ENCODE measurements at places on chromosomes 11 and 22. TPM values are rescaled to one million over a fixed set of nuclear protein-coding genes. Genes with fewer than 3 reads are reported as not detected.
A peak's percentile ranks its signal among the peaks of the same experiment; 100 is the strongest.

- H3K4me3 ChIP-seq: no peak overlapping the region
- H3K36me3 ChIP-seq: no peaks in the 10 kb centered on the region
- H3K27me3 ChIP-seq: peaks cover 5% of the 10 kb centered on the region
- DNase-seq: no peak
- H3K27ac ChIP-seq: no peak overlapping the region
Measured at GRCh38 chr11:126653040-126653439, 297.6 kb downstream of the ST3GAL4 start.

- no peaks in the 10 kb centered on the region for H3K27me3 ChIP-seq
- DNase-seq: no peak
- peaks cover 19% of the 10 kb centered on the region for H3K36me3 ChIP-seq
- H3K4me3 ChIP-seq: no peak overlapping the region
- no peak overlapping the region for H3K27ac ChIP-seq
Measured at GRCh38 chr22:20782083-20782482, 8.2 kb downstream of the SERPIND1 start.

- peaks cover 2% of the 10 kb centered on the region for H3K27me3 ChIP-seq
- DNase-seq: no peak
- H3K4me1 ChIP-seq: no peaks in the 10 kb centered on the region
- no peak overlapping the region for H3K27ac ChIP-seq
Measured at GRCh38 chr11:63240098-63240497, 3.3 kb downstream of the SLC22A25 start.

GRCh38 chr11:123650901-123651300 is 3.5 kb downstream of the SCN3B start:
- DNase-seq: no peak
- no peak overlapping the region for H3K4me3 ChIP-seq
- H3K36me3 ChIP-seq: no peaks in the 10 kb centered on the region
- H3K4me1 ChIP-seq: peaks cover 5% of the 10 kb centered on the region

- DNase-seq: no peak
- H3K27me3 ChIP-seq: no peaks in the 10 kb centered on the region
- no peak overlapping the region for H3K4me3 ChIP-seq
- no peak overlapping the region for H3K27ac ChIP-seq
- no peaks in the 10 kb centered on the region for H3K4me1 ChIP-seq
- H3K36me3 ChIP-seq: no peaks in the 10 kb centered on the region
Measured at GRCh38 chr11:2567026-2567671, 122.3 kb downstream of the KCNQ1 start.

DNA sequence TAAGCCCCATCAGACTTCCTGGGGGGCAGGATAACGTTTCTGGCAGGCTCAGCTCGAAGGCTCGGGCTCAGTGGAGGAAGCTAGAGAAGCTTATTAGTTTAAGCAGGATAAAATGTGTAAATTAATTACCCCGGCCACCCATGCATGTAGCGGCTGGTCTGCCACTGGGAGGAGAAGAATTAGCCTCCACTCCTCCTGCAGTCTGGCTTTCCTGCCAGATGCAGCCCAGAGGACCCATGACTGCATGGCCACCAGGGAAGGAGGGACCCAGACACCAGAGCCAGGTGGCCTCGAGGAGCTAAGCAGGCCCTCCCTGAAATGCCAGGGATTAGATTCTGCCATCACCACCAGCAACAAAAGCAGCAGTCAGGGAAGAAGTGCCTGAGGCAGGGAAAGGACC is 32.3 kb downstream of the TRIM29 start:
- no peak for DNase-seq
- H3K4me3 ChIP-seq: no peak overlapping the region
- no peaks in the 10 kb centered on the region for H3K4me1 ChIP-seq
- H3K36me3 ChIP-seq: no peaks in the 10 kb centered on the region

DNA sequence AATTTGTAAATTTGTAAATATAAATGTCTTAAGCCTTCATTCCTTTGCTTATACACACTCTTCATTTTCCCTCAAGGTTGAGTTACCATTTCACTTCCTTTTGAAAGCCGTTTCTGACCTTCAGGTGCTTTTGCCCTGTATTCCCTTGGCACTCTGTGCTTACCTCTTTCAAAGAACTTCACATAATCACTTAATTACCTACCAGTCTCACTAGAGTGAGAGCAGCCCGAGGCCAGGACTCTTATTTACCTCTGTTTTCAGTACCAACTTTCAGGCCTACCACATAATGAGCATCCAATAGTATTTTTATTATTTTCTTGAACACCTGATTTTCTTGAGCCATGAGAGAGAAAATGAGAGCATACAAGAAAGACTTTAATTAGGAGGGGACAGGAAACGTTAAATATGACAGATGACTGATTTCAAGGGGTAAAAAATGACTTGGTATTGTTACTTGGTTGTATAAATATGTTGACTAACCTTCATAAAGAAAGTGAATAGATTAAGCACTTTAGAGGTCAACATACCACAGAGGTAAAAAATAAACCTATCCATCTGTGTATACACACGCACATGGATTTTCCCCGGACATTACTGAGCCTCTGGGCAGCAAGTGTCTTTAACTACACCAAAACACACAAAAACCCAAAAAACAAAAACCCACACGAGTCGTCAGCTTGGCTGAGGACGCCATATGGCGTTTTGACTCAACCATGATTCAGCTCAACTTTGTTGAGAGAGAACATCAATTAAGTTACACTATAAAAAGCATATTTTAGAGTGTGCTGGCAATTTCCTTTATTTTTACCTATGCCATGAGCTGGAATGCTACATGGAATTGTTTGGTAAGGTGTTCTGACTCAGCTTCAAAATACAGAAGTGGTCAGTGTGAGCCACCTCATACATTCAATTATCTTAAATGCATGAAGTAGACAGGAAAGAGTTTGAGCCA is 7.6 kb downstream of the ATXN10 start:
- no peak overlapping the region for H3K27ac ChIP-seq
- H3K4me3 ChIP-seq: no peak overlapping the region
- H3K4me1 ChIP-seq: peaks cover 24% of the 10 kb centered on the region

GRCh38 chr11:123659311-123659710 is 4.9 kb upstream of the SCN3B start:
- H3K36me3 ChIP-seq: no peaks in the 10 kb centered on the region
- H3K27ac ChIP-seq: no peak overlapping the region
- H3K27me3 ChIP-seq: peaks cover 20% of the 10 kb centered on the region
- DNase-seq: no peak
- peaks cover 22% of the 10 kb centered on the region for H3K4me1 ChIP-seq

DNA sequence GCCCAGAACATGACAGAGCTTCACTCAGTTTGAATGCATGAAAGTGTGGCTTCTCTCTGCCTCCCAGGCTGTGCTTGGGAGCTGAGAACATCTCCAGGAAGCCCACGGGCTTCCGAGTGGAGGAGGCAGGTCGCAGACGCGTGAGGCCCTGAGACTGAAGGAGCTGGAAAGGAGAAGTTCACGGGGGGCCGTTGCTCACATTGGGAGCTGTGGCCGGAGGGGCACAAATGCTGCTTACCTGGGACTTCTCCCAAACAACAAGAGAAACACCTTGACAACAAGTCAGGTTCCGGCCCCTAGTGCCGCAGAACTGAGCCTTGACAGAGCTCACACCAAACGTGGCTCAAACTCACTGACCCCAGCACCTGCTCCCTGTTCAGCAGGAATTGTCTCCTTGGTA is 207.0 kb downstream of the BRD1 start:
- H3K27ac ChIP-seq: no peak overlapping the region
- H3K4me1 ChIP-seq: no peaks in the 10 kb centered on the region
- no peaks in the 10 kb centered on the region for H3K27me3 ChIP-seq
- no peak overlapping the region for H3K4me3 ChIP-seq
- H3K36me3 ChIP-seq: no peaks in the 10 kb centered on the region

- H3K27me3 ChIP-seq: peaks cover 21% of the 10 kb centered on the region
- H3K27ac ChIP-seq: no peak overlapping the region
- no peak for DNase-seq
- H3K36me3 ChIP-seq: no peaks in the 10 kb centered on the region
- no peak overlapping the region for H3K4me3 ChIP-seq
Measured at GRCh38 chr11:35486934-35487333, 38.5 kb downstream of the PAMR1 start.

GRCh38 chr11:110374921-110375320 is 54.8 kb upstream of the FDX1 start:
- peaks cover 48% of the 10 kb centered on the region for H3K4me1 ChIP-seq
- H3K27ac ChIP-seq: no peak overlapping the region
- H3K27me3 ChIP-seq: no peaks in the 10 kb centered on the region
- no peak for DNase-seq
- H3K4me3 ChIP-seq: no peak overlapping the region
- peaks cover 2% of the 10 kb centered on the region for H3K36me3 ChIP-seq

DNA sequence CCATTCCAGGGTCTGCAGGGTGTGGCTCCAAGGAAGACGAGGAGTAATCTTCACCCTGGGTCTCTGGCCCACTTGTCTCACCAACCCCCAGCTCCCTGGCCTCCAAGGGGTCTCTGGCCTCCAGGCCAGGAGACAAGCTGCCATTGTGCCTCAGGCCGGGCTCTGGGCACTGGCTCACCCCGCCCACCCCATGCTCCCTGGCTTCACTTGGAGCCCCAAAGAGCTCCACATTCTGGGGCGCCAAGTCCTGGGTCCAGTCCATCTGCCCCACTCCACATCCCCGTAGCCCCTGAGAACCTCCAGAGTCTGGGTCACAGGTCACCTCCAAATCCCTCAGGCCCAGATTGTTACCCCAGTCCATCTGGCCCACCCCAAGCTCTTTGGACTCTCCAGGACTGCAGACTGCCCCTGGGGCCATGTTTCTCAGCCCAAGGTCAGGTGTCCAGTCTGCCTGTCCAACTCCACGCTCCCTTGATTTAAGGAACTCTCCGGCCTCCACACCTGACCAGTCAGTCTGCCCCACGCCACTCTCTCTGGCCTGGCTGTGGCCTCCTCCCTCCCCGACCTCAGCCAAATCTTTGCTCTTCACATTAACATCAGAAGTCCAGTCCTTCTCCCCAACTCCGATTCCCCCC is 16.2 kb downstream of the TNKS1BP1 start:
- peaks cover 2% of the 10 kb centered on the region for H3K27me3 ChIP-seq
- peaks cover 5% of the 10 kb centered on the region for H3K4me1 ChIP-seq
- no peak for DNase-seq

DNA sequence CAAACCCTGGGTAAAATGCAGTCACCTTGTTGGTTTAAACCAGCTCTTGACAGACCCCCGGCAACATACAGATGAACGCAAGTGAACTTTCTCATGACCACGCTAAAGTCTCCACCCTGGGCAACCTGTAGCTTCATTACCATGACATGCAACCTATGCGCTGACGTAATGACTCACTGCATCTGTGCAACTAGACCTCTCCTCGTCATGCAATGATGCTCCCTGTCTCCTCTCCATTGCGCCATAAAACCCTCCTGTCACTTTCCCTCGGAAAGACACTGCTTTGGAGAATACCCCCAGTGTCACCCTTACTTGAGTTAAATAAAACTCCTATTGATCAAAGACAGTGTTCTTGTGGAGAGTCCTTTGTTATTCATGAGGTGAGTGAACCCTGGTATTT is 52.5 kb downstream of the RCN1 start:
- no peak overlapping the region for H3K27ac ChIP-seq
- H3K27me3 ChIP-seq: peaks cover 2% of the 10 kb centered on the region
- no peak overlapping the region for H3K4me3 ChIP-seq
- no peaks in the 10 kb centered on the region for H3K4me1 ChIP-seq
- no peaks in the 10 kb centered on the region for H3K36me3 ChIP-seq
- DNase-seq: no peak

- H3K4me3 ChIP-seq: peak within 1 kb of the TSS; percentile 97
- peaks cover 64% of the 10 kb centered on the region for H3K4me1 ChIP-seq
- peaks cover 8% of the 10 kb centered on the region for H3K36me3 ChIP-seq
- no peak for DNase-seq
- H3K27me3 ChIP-seq: peaks cover 8% of the 10 kb centered on the region
Measured at GRCh38 chr11:78417175-78417887, at the start of gene GAB2. Gene GAB2, minus strand, starts transcription at chr11:78417820. Its CDS starts 100 bp downstream, at chr11:78417720.

- DNase-seq: no peak
- H3K4me1 ChIP-seq: no peaks in the 10 kb centered on the region
- no peaks in the 10 kb centered on the region for H3K27me3 ChIP-seq
- H3K4me3 ChIP-seq: no peak overlapping the region
- no peak overlapping the region for H3K27ac ChIP-seq
- H3K36me3 ChIP-seq: no peaks in the 10 kb centered on the region
Measured at GRCh38 chr11:132335311-132335710, 964.9 kb downstream of the NTM start.

CELSR1 gene
- total RNA-seq: 0.44 TPM

KCNQ1 gene
- 5.3 TPM for total RNA-seq

NDUFC2 gene
- total RNA-seq: 208 TPM

FOSL1 gene
- 31.7 TPM for total RNA-seq

CD3E gene
- 630 TPM for total RNA-seq

ART1 gene
- not detected for total RNA-seq

All from activated T-helper 1 cell treated with anti-CD3 and anti-CD28 coated beads, Interleukin-12 subunit alpha, Interleukin-12 subunit beta, Interleukin-2, Interleukin-4 antibody, amounts not matched to agents 30 ng/mL and 10 ng/mL and 1 ng/mL, durations not matched to agents 14 hours and 24 hours and 36 hours (primary cell).